ENCODE measurements at places on chromosomes 1 and 21.

DNA sequence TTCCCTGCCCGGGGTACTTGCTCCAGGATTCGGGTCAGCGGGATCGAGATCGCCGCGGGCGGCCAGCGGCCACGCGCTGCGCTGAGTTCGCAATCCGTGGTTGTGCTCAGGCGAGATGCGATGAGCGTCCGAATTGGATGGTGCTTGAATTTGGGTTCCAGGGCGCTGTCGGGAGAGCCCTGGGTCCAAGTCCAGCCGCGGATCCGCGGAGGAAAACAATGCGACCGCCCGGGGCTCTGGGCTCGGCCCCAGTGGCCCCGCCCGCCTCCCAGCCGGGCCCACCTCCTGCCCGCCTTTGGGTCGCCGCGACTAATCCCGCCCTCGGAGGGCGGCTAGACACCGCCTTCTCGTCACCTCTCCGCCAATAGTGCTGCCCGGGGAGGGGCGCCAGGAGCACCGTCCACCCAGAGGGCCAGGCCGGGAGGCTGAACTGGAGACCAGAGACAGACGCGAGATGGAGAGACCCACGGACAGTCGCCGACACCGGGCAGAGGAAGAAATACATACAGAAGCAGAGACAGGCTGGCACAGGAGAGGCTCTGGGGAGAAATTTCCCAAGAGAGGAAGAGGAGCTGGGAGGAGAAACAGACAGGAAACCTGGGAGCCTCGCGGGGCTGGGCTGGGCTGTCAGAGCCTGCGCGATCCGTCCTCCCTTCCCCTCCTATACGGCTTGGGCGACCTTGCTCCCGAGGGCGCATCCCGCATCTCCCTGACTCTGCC lies at the start of gene SEMA6C:
Gene SEMA6C (minus strand): TSS at position 220 of the 720 bp plus-strand sequence. CDS start 4,010 bp downstream, outside the sequence.
- peak; percentile 54 for DNase-seq

- no peak for DNase-seq
These were observed 83.1 kb upstream of the SOD1 start for GRCh38 chr21:31576428-31576827.

- no peak for DNase-seq
These were observed 609.6 kb downstream of the PTPRU start for GRCh38 chr1:29845910-29846309.

- DNase-seq, result no peak
These were observed 68.9 kb downstream of the UCK2 start for GRCh38 chr1:165896277-165896676.

GRCh38 chr1:67559222-67559700 lies 125.7 kb upstream of the GADD45A start:
- DNase-seq, result no peak

- no peak for DNase-seq
These were observed 198.7 kb upstream of the PLD5 start for GRCh38 chr1:242723044-242723716.

Measured in NCI-H2081 treated with DMSO at 0.1 percent for 48 hours (cell line).